ENCODE measurements at places on chromosomes 12 and 14. TPM values are rescaled to one million over a fixed set of nuclear protein-coding genes. Genes with fewer than 3 reads are reported as not detected.

GRCh38 chr14:62117751-62118105, 355.5 kb downstream of the SNAPC1 start:
- DNase-seq: no peak

GRCh38 chr12:2895511-2895910, 4.8 kb downstream of the TULP3 start:
- DNase-seq: no peak

GRCh38 chr12:119274636-119275065, 59.9 kb upstream of the CCDC60 start:
- no peak for DNase-seq

- DNase-seq: no peak
Measured at GRCh38 chr12:100908501-100908900, 113.9 kb downstream of the ANO4 start.

- DNase-seq: no peak
Measured at GRCh38 chr12:27971606-27972005, 927 bp downstream of the PTHLH start.

KRT78 gene
- not detected for total RNA-seq

GRCh38 chr14:93906341-93907329, 20.5 kb upstream of the FAM181A start:
- DNase-seq: peak; percentile 79

- DNase-seq: no peak
Measured at GRCh38 chr12:60165781-60166180, 570.0 kb downstream of the SLC16A7 start.

SMAGP gene
- total RNA-seq: 4.7 TPM

DNA sequence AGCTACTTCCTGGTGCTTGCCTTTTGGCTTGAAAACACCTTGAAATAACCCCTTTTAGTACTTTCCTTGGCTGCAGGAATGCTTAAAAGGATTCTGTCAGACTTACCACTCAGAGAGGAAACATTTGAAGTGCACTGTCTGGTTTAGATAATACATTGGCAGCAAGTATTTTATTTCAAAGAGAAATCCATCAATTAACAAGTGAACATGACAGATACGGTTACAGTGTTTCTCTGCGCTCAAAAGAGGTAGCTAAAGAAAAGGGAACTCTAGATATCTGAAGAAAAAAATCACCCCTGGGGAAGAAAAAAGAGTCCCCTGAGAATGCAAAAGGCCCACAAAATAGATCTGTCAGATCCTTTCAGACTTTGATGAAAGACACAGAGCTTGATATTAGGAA, 421.9 kb downstream of the LRFN5 start:
- DNase-seq: no peak

MYBPC1 gene
- total RNA-seq: not detected

GRCh38 chr12:22627371-22627770, 2.4 kb downstream of the ETNK1 start:
- DNase-seq: no peak

DNA sequence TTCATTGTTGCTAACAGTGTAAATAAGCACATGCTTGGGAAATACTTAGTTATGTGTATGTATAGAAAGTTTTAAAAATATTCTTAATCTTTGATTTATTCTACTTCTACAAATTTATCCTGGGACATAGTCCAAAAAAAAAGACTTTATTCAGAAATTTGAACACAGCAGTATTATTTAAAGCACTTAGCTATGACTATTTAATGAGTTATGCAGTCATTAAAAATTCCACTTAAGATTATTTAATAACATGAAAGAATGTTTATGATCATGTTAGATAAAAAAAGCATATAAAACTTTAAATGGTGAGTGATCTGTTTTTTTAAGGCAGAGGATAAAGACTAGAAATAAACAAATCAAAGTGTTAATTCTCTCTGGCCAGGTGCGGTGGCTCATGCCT, 78.3 kb downstream of the BAZ1A start:
- no peak for DNase-seq

DNA sequence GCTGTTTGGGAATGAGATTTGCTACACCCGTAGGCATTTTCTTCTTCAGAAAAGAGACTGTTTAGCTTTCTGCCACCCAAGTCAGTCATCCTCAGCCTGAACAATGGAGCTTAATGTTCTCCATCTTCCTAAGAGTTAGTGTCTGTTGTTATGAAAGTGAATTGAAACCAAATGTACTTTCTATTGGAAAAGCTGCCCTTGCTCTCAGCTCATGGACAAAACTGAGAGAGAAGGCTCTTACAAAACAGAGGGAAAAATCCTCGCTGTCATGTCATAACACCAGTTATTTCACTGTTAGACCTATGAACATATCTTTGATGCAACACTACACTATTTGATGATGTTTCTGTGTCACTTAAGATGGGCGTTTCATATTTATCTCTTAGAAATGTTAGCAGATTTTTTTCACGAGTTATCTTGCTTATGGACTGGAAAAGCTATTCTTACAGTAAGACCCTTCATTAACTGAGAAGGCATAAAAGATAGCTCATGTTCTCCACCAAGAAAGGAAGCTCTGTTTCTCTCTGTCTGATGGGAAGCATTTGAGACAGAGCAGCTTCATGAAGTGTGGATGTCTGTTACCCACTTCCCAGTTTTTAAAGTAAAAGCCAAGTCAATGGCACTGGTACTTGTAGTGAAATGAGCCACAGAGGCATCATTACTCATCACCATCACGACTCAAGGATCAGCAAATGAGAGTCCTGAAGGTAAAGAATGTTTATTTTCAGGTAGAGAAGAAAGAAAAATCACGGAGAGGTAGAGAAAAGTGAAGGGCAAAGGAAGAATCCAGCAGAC, 483.9 kb downstream of the ZFP36L1 start:
- no peak for DNase-seq

DNA sequence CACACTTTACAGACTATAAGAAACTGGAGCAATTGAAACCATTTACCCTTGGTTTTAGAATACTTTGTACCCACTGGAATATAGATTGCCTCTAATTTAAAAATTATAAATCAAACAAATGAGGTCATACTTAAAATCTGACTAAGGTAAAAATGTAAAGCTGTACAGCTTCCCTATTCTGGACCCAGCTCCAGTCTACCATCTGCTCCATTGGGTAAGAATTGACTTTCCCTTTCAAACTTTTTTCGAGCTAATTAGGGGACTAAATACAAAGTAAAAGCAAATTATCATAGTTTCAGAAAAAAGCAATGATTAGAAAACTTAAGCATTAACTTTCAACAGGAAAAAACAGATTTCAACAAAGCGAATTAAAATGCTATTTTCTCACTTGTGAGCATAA, 4.3 kb downstream of the KRR1 start:
- no peak for DNase-seq

DNA sequence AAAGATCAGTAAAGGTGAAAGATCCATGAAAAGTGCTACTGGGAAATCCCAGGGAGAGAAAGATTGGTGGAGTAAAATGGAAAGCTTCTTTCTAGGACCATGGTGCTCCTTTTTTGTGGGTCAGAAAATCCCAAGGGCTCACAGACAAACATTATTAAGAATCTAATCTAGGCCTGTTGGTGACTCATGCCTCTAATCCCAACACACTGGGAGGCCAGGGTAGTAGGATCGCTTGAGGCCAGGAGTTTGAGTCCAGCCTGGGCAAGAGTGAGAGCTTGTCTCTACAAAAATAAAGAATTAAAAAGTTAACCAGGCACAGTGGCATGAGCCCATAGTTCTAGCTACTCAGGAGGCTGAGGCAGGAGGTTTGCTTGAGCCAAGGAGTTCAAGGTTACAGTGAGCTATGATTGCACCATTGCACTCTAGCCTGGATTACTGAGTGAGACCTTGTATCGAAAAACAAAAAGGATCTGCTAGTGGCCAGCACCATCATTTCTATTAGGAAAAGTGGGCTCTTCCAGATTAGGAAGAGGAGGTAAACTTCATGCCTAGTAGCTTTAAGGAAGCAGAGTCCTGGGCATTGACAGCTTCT, 43.0 kb downstream of the TXNRD1 start:
- DNase-seq: no peak
